ENCODE measurements at places on chromosomes 5 and 9. TPM values are rescaled to one million over a fixed set of nuclear protein-coding genes. Genes with fewer than 3 reads are reported as not detected.

The NIM1K gene
- total RNA-seq = 0.43 TPM

GRCh38 chr9:130998597-130999244 lies 10.3 kb upstream of the LAMC3 start:
- DNase-seq = no peak

DNA sequence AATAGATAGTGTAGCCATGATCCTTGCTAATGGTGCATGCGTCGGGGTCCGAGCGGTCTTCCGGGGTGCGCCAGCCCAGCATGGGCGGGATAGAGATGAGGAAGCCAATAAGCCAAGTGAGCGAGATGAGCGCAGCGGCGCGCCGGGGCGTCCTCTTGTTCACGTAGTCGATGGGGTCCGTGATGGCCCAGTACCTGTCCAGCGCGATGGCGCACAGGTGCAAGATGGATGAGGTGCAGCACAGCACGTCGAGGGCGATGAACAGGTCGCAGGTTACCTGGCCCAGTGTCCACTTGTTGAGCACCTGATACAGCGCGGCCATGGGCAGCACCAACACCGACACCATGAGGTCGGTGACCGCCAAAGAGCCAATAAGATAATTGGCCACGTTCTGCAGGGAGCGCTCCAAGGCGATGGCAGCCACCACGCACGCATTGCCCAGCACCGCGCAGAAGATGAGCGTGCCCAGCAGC lies 1.1 kb downstream of the HTR1A start:
- no peak for DNase-seq

GRCh38 chr9:133169102-133169501 lies 5.4 kb upstream of the GBGT1 start:
- DNase-seq = no peak

- DNase-seq = no peak
Measured at GRCh38 chr5:96327722-96328121, 105.3 kb downstream of the PCSK1 start.

All from mucosa of descending colon (tissue), 3 donors.